ENCODE measurements at places on chromosomes 16 and 17.

DNA sequence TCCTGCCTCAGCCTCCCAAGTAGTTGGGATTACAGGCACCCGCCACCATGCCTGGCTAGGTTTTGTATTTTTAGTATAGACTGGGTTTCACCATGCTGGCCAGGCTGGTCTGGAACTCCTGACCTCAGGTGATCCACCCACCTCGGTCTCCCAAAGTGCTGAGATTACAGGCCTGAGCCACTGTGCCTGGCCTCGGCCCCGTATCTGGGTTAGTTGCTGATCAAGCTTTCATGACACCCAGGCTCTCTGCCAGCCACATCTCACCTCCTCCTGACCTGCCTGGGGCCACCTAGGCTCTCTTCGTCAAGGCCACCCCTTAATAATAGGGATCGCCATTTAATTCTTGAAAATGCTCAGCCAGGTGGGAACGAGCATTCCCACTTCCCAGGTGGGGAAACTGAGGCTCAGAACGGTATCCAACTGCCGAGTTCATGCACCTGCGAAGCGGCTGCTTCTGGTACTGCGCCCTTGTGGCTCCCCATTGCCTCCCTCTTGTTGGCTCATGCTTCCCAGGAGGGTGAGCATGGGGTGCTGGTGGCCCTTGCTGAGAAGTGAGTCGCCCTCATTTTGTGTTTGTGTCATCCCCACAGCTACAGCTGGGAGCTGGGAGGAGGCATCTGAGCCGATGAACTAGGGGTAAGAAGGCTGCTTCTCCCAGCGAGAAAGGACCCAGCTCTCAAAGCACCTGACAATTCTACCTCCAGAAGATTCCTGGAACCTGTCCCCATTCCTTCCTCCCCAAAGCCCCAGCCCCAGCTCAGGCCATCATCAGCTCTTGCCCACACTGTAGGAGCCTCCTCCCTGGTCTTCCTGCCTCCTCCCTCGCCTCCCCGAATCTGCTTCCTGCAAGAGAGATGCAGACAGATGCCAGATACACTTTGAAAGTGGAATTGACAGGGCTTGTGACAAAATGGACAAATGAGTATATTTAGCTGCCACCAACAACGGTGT, 17.3 kb upstream of the SNN start:
- DNase-seq: no peak

DNA sequence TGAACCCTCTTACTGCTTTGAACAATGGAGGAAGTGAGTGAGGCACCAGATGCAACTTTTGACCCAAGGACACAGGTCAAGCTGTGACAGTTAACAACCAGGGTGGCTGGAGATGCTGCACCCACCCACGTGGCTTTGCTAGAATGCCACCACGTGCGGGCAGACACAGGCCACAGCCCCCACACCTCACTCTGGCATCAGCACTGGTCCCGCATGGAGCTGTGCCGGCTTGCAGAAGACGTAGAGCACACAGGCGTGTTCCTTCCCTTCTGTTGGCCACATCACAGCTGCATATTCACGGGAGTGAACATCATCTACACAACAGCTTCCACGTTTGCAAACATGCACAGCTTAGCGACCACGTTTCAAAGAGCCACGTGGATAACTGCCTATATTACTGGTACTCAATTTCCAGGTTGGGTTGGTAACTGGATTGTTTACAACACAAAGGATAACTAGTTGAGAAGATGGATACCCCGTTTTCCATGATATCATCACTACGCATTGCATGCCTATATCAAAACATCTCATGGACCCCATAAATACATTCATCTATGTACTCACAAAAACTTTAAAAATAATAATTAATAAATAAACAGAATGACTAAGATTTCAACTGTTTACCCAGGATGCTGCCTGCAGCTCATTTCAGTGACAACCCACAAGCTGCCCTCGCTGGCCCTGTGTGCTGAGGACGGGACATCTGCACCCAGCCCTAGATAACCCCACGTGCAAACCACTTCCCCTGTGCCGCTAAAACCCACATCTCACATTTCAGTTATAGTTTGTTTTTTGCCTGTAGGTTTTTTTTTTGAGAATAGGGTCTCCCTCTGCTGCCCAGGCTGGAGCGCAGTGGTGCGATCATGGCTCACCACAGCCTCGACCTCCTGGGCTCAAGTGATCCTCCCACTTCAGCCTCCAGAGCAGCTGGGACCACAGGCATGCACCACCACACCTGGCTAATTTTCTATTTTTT, 132.0 kb downstream of the ANKRD11 start:
- no peak for DNase-seq

- DNase-seq: no peak
Measured at GRCh38 chr16:87052506-87052905, 264.7 kb downstream of the C16orf95 start.

DNA sequence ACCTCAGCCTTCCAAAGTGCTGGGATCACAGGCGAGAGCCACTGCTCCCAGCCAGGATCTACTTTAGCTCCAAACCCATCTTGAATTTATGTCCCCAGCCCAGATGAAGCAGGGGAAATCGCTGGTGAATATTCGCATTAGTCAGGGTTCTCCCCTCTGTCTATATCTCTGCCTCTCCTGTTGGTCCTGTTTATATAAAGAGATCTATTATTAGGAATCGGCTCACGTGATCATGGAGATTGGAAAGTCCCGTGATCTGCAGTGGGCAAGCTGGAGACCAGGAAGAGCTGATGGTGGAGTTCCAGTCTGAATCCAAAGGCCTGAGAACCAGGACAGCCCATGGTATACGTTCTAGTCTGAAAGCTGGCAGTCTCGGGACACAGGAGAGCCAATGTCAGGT, 382.8 kb downstream of the SEC14L1 start:
- DNase-seq: no peak

- DNase-seq: no peak
Measured at GRCh38 chr17:17119533-17119932, 77.3 kb downstream of the MPRIP start.

- peak; percentile 44 for DNase-seq
Measured at GRCh38 chr16:10883004-10883403, 6.0 kb downstream of the CIITA start.
